ENCODE measurements at places on chromosomes 6 and 20.

DNA sequence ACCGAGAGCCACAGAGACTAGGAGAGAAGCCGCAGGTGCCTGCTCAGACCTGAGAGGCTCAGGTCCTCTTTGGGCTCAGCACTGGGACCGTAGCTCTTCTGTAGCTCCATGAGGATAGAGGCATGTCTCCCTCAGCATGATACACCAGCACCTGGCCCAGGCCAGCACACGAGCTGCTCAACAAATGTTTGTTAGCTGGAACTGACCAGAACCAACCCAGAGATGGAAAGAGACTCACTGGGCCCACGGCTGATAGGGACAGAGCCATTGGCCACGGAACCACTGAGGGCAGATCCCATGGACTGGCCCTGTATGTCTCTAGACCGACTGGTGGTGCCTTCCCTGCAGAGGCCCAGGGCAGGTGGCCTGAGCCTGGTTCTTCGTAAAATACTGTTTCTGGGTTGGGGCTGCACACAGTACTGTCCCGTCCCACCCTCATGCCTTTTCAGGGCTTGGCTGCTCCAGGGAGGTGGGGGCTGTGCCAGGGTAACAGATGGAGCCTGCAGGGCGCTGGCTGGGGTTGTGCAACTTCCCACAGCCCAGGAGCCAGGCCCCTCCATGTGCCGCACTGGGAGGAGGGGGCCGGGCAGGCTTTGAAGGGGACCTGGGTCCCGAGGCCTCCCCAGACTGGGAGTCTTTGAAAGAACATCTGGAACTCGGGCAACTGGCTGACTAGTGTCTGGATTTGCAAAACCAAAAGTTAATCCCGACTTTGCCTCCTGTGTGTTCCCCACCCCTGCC, 5.2 kb downstream of the C20orf204 start:
- DNase-seq = no peak

DNA sequence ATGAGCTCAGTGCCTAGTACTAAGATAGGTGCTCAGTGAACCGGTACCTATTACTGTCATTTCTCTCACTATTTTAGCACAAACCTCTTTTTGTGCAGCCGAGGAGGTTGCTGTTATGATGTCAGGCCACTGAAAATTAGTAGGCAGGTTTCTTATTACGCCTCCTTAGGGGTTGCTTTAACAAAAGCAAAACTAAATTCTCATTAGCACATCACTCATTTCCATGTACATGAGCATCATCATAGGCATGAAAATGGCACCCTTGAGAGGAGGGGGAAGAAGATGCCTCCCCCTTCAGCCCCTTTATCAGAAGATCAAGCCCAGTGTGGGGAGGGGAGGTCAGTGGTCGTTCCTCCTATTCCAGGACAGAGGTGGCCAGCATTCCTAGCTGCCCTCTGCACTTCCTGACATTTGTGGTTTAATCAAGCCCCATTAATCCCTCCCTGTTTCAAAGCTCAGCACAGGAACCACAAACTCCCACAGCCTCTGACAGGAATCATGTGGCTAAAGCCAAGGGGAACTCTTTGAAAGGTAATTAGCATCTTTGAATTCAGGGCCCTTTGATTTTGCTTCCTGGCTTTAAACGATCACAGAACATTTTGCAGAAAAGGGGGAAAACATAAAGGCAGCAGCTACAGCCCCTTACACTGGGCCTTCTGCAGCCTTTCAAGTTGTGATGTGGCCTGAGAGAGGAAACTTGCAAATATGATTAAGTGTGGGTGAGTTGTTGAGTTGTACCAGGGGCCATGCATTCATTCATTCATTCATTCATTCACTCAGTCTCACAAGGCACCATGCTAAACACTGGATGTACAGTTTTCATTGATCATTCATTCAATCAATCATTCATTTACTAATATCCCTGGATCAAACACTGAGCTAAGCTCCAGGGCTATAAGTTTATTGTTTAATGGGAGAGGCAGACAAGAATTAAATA, 31.9 kb upstream of the PSMF1 start:
- no peak for DNase-seq

DNA sequence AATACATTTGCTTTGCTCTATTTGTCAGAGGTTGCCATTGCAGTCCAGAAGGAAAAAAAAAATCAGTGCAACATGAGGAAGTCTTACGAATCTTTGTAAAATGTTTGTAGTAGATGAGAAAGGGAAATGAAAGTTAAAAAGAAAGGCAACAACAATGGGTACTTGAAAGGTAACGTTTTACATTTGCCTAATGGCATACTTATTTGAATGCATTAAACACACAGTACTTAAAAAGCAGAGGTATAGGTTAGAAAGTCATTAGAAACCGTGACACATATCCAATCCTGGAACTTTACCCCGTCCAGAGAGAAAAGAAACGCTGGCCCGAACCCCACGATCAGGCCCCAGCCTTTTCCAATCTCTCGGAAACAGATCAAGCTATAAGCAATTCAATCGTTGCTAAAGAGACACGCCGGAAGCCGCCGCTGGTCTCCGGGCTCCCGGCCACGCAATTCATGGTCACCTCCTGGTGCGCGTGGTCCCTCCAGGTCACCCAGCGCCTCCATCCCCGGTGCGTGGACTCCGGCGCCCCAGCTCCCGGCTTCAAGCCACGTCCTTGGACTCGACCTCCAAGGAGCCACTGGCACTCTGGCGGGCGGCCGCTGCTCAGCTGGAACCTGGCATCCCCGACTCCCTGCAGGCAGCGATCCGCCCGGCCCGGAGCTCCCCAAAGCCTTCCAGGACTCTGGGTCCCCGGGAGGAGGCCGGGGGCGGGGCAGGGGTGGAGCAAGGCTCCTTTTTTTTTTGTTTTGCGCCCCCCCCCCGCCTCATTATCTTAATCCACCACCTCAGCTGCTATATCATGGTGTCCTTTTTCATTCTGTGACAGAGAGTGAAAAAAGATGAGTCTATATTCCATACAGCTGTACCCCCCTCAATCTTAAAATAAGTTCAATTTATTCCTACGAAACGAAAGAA, at the start of gene SLC18B1:
Gene SLC18B1 (minus strand): TSS at position 687 of the 918 bp plus-strand sequence. CDS start 181 bp downstream, at position 506.
- no peak for DNase-seq

- no peak for DNase-seq
Observed at GRCh38 chr20:8007490-8007889, 12.1 kb downstream of the TMX4 start.

DNA sequence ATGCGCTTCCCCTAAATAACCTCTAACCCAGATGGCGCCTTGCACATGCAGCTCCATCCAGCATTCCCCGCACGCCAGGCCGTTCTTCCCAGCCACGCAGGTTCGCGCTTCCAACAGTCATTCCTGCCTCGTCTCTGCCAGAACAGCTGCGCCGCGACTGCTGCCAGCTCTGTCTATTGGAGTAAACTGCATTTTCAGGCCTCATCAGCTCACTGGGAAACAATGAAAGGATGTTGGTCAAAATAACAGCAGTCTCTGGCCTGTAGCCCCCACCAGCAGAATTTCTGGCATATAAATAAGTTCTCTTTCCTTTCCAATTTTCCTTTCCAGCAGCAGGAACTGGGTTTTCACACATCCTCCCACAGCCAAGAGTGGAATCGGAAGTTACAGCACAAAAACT, 14.6 kb downstream of the NRSN1 start:
- no peak for DNase-seq

- no peak for DNase-seq
Observed at GRCh38 chr6:441126-441920, 49.8 kb downstream of the IRF4 start.

DNA sequence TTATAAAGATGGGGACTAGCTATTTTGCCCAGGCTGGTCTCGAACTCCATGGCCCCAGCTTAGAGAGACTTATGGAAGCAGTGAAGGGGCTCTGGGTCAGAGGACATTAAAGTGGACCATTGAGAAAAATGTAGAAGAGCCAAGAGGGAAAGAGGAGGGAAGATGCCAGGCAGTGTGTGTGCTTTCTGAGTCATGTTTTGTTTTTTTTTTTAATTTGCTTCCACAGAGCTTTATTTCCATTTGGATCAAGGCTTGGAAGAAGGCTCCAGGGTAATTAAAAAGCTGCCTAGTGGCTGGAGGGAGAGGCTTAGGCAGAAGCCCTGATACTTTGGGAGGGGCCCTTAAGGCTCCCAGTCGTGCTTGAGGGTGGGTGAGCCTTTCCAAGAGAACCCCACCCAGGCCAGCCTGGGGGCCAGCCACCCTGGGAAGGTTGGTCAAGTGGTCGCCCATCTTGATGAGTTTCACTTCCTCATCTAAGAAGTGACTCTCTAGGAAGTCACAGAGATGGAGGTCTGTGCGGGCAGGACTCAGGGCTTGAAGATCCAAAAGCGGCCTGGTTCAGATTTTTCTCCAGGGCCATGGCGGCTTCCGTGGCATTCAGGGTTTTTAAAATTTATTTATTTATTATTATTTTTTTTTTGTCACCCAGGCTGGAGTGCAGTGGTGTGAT, 3.0 kb upstream of the ZNF335 start:
- DNase-seq = no peak

GRCh38 chr6:134424798-134425170, 106.9 kb upstream of the SGK1 start:
- DNase-seq = no peak

DNA sequence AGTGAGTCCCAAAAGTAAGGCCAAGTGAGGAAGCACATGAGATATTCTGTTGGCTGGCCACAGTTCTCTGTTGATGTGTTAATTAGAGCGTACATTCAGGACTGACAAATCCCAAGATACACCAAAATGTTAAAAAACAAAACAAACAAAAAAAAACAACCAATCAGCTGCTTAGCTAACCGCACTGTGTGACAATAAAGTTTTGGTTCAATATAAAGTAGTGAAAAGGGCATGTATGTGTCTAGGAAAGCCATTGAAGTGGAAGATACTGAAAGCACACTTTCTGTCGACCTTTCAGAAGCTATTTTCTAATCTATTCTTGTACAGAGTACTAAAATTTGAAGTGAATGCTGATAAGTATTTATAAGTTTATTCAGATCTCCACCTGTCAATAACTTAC, 26.1 kb downstream of the NHLRC1 start:
- no peak for DNase-seq

DNA sequence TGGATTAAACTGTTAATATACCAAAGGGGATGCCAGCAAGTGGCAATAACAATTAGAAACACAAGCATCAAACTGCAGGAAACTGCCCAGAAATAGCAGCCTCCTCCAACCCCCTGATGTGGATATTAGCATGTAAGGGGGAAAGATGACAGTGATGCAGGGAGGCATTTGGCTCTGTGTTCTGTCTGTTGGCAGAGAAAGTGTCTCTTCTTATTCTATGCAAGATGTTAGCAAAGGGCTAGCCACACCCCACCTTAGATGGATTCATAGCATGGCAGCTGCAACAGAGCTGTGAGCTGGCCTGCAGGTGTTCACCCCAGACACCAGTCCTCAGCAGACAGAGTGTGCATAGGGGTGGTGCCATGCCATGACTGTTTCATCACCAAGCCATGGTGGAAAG, 38.0 kb downstream of the SCP2D1 start:
- no peak for DNase-seq

DNA sequence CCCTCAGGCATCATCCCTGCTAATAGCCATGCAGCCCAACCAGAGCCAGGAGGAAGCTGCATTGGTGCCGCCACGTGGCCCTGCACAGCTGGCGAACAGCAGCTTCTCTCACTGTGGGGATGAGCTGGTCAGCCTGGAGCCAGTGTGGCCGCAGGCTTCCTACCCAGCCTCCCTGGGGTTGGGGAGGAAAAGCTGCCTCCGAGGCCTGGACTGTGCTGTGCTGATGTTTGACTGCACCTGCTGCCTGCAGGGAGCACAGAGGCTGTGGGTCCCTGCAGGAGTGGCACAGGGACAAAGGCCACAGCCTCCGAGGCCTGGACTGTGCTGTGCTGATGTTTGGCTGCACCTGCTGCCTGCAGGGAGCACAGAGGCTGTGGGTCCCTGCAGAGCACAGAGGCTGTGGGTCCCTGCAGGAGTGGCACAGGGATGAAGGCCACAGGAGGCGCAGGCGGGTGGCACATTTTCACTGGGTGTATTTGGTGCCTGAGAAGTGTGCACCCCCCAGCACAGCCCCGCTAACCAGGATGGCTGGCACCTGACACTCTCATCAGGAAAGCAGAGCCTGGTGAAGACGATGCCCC, 83.9 kb downstream of the DLL1 start:
- no peak for DNase-seq

DNA sequence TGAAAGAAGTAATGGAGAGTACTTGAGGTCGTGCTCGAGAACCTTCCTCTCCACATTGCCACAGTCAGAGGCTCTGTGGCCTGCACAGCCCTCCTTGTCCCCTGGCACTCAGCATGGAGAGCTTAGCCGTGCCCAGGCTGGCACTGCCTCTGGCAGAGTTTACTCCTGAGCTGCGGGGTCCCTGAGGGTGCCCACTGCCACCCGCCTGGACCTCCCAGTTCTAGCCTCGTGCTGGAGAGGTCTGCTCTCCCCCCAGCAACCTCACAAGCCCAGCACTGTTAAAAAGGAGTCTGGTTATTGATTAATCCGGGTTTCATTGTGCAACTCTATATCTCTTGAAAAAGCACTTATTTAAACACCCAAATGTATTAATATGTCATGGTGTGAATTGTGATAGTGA, 226.8 kb downstream of the TMEM242 start:
- no peak for DNase-seq

GRCh38 chr6:124551711-124552233, 410.5 kb upstream of the RNF217 start:
- DNase-seq = no peak

DNA sequence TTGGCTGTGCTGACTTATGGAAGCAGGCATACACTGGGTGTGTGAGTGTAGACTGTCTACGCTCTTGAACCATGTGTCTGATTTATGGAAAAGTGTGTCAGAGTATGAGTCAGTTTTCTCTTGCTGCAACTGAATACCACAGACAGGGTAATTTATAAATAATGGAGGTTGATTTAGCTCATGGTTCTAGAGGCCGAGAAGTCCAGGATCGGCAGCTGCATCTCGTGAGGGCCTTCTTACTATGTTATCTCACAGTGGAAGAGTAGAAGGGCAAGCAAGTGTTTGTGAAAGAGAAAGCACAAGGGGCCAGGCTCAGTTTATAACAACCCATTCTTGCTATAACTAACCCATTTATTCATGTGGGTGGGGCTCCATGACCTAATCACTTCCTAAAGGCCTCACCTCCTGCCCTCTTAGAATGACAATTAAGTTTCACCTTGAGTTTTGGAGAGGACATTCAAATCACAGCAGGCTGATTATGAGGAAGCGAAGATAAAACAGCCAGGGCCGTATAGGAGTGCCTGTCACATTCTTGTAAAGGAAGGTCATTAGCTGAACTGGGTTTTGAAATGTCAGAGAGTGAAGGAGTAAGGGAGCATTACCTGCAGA, 6.7 kb downstream of the GPR31 start:
- no peak for DNase-seq

DNA sequence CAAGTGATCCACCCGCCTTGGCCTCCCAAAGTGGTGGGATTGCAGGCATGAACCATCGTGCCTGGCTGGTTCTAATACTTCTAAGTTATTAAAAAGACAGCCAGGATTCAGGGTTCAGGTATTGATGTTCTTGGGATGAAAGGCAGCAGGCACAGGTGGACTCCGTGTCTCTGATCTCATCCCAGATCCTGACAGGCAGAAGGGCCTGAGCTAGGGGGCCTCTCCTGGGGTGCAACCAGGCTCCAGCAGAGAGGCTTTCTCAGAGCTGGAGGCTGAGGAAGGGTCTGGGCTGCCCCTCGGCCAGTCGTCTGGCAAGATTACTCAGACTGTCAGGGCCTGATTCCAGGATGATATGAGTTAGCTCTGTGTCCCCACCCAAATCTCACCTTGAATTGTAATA, 106.3 kb downstream of the SCML4 start:
- DNase-seq = no peak

GRCh38 chr20:49167811-49168507, 20.2 kb downstream of the STAU1 start:
- DNase-seq = no peak

- DNase-seq = no peak
Observed at GRCh38 chr6:20655317-20655716, 121.1 kb downstream of the CDKAL1 start.

- DNase-seq = no peak
Observed at GRCh38 chr6:152727507-152727906, 23.1 kb upstream of the VIP start.

GRCh38 chr6:11043961-11044711, at the start of gene ELOVL2:
TSS of gene ELOVL2 (minus strand) at chr6:11044305. CDS start at chr6:11044230, 75 bp downstream.
- DNase-seq = no peak

Measured in stimulated activated CD8-positive, alpha-beta memory T cell treated with anti-CD3 and anti-CD28 coated beads, Interleukin-4, amount 100 ng/mL, for 1 hour (primary cell).